Neural crest cell (in vitro differentiated cells): ENCODE measurements at places on chromosomes 3 and 15. TPM values are rescaled to one million over a fixed set of nuclear protein-coding genes. Genes with fewer than 3 reads are reported as not detected.

The NFKBIZ gene
- 6.2 and 9.9 TPM in 2 replicates for total RNA-seq

DNA sequence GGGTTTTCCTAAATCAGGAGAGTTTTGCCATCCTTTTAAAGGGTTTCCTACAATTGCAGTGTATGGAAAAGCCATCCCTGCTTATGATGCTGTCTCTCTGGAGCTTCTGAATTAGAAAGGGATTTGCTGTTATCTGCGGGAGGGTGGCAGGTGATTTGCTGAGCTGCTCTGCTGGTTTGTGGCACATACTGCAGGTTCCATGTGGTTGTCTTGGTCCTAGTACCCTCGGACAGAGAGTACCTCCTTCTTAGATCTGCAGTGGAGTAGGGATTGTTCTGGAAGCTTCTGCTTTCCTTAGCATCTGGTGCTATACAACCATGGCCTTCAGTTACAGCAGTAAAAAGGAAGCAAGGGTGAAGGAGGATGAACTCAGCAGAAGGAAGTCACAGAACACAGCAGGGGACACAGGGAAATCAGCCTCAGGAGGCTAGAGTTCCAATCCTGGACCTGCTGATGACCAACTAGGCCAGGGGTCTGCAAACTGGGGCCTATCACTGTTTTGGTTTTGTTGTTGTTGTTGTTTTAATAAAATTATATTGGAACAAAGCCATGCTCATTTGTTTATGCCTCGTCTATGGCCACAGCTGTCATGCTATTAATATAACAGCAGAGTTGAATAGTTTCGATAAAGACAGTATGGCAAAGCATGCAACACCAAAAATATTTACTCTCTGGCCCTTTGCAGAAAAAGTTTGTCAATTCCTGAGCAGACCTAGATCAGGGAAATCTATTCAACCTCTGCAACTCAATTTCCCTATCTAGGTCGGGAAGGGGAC, 39.5 kb downstream of the STARD5 start:
- no peak for DNase-seq

The CPNE9 gene
- total RNA-seq: 0.48 and 1.3 TPM in 2 replicates

DNA sequence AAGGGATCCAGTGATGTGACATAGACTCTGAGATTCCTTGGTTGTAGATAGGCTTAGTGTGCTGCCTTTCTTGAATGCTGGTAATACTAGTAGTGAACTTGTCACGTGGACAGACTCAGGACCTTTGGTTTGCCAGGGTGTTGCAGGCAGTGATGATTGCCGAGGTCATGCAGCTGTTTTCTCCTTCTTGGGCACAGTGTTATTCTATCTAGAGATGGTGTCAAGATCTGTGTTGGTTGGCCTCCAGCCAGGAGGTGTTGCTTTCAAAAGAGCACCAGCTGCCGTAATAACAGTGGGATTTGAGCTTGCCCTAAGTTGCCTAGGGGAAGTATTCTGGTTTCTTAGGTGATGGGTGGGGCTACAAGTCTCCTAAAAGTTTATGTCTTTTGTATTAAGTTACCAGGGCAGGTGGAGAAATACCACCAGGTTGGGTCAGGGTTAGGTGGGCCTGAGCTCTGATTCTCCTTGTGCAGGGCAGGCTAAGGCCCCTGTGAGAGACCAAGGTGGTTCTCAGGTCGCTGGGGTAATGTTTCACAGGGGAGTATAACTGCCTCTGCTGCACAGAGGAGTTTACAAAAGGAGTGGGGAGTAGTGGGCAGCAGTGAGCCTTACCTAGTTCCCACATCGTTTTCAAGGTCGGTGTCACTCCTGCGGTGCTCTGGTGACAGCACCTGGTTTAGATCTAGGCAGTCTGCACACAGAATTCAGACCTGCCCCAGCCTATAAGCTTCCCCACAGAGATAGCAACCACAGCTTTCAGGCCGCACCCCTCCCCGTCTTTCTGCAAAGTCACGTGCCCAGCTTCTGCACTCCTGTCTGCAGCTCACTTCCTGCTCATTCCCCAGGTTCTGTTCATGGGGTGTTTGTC, 350.3 kb downstream of the DOCK3 start:
- no peak for DNase-seq

- DNase-seq: no peak
Observed at GRCh38 chr3:142785996-142786395, 62.2 kb downstream of the TRPC1 start.

GRCh38 chr3:24440760-24441464, 53.7 kb downstream of the THRB start:
- no peak for DNase-seq

The PIGZ gene
- 1.9 TPM in 2 replicates for total RNA-seq

The SLC2A2 gene
- not detected in 2 replicates for total RNA-seq

The AADACL2 gene
- total RNA-seq: not detected in 2 replicates

The IL17RC gene
- total RNA-seq: 6.0 and 7.3 TPM in 2 replicates

DNA sequence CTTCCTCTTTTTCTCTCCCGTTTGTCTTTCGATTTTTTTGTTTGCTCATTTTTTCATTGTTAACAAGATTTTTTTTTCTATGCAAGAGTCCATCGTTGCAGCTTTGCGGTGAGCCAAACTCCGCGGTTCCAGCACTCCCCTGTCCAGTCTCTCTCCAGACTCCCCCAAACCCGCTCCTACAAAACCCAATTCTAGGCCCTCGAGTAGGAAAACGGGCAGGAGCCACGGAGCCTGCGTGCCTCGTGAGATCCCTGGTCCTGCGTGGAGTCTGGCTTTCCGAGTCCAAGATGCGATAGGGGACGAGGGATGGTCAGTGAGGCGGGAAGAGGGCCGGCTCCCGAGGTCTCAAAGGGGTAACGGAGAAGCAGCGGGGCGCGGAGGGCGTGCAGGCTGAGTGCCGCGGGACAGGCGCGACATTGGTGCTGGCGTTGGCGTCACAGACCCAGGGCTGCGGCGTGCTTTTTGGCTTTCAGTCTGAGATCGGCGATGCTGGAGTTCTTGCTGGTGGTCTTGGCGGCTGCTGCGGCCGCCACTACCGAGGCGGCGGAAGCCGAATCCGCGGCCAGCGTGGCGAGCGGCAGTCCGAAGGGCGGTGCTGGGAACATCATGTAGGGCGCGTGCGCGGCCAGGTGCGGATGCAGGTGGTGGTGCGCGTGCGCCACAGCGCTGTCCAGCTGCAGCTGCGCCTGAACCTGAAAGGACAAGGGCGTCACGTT, 8.5 kb downstream of the SHOX2 start:
- peak; percentile 47 for DNase-seq

- no peak for DNase-seq
Observed at GRCh38 chr15:47932951-47933641, 187.7 kb upstream of the SLC24A5 start.

The HSPBAP1 gene
- 9.9 and 10.9 TPM in 2 replicates for total RNA-seq

- no peak for DNase-seq
Observed at GRCh38 chr3:132784502-132785025, 62.4 kb upstream of the NPHP3 start.

The IQCF2 gene
- total RNA-seq: not detected in 2 replicates

GRCh38 chr3:64901986-64902516, 214.3 kb upstream of the ADAMTS9 start:
- no peak for DNase-seq

- DNase-seq: no peak
Observed at GRCh38 chr3:51796854-51797253, 17.8 kb upstream of the IQCF6 start.

- no peak for DNase-seq
Observed at GRCh38 chr3:50573566-50574443, 4.5 kb downstream of the HEMK1 start.

- no peak for DNase-seq
Observed at GRCh38 chr15:89340573-89340972, 5.9 kb upstream of the POLG start.

DNA sequence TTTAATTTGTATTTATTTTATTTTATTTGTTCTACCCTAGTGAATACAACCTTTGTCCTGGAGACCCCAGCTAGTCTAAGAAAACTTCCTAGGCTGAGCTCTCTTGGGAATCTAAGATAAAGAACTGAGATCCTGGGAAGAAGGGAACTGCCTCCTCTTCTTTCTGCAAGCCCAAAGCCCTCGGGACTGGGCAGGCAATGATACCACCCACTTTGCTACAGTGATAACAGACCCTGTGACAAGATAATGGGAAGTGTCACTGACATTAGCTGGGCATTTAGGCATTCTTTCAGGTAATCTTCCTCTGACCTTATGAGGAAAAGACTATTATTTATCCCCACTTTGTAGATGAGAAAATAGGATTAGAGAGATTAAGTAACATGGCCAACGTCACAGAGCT, 15.1 kb downstream of the TYRO3 start:
- no peak for DNase-seq

The ADGRG7 gene
- not detected in 2 replicates for total RNA-seq

The ATP8B4 gene
- 0.18 TPM in 1 of 2 replicates, not detected in the other for total RNA-seq

GRCh38 chr3:16789344-16790120, 95.2 kb upstream of the PLCL2 start:
- DNase-seq: no peak

GRCh38 chr15:50854601-50855490, 53.6 kb upstream of the AP4E1 start:
- DNase-seq: no peak

GRCh38 chr3:117168896-117169295, 459.3 kb downstream of the TUSC7 start:
- DNase-seq: no peak

The ZNF662 gene
- total RNA-seq: not detected in 2 replicates

DNA sequence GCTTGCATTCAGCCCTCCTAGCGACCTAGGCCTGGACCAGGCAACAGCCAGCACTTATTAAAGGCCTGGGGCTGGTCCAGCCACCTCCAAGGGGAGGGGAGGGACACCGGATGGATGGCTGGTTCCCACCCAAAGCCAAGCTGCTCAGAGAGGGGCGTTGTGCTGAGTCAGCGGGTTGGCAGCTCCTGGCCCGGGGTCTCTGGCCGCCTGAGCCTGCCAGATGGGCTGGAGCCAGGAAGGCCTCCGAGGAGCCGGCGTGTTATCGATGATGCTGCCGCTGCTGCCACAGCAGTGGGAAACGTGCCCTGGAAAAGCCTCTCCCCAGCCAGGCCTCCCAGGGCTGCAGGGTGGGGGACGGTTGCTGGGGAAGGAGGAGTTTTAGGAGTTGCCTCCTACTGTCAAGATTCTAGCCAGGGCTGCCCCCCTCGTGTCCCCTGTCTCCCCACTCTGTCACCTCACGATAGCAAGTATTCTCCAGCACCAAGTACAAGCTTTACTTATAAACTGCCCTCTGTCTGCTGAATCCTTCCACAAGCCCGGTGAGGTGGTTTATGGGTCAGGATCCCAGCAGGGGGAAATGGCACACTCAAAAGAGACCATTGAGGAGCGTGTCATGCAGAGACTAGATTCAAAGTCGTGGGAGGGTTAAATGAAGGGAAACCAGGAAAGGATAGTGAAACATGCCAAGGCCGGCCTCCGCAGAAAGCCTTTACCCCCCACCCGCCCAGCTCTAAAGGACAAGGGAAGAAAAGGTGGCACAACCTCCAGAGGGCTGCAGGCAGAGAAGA, 43.2 kb upstream of the TSEN2 start:
- no peak for DNase-seq

GRCh38 chr3:10002951-10003350, 16.3 kb upstream of the EMC3 start:
- no peak for DNase-seq

- DNase-seq: no peak
Observed at GRCh38 chr3:60707452-60708020, 543.7 kb downstream of the FHIT start.

GRCh38 chr3:23113455-23114171, 89.5 kb upstream of the UBE2E2 start:
- no peak for DNase-seq

- no peak for DNase-seq
Observed at GRCh38 chr3:40997711-40998519, 201.4 kb upstream of the CTNNB1 start.

The DHFR2 gene
- total RNA-seq: 5.2 and 6.6 TPM in 2 replicates

DNA sequence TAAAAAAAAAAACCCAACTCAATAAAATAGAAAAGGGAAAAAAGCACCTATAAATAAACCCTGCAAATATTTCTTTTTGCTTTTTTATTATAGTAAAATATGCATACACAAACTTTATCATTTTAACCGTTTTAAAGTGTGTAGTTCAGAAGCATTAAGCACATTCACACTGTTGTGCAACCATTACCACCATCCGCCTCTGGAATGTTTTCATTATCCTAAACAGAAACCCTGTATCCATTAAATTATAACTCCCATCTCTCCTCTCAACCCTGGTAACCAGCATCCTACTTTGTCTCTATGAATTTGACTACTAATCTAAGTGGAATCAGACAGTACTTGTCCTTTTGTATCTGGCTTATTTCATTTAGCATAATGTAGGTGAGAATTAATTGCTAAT, 15.0 kb downstream of the CDCP1 start:
- DNase-seq: no peak

DNA sequence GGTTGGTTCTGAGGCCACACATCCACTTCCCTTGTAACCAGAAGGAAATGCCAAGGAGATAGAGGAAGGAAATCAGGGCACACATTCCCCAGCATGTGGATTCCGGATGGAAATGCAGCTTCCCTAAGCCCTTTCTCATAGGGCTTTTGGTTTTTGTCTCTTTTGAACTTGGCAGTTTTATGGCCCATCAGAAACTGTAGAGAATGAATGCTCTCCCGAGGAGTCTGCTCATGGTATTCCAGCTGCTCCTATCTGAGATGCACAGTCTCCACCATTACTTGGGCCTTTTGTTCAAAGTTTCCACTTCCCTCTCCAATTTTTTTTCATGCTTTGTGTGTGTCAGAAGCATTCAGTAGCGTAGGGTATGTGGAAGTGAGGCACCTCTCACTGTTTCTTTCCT, 21.2 kb downstream of the XYLB start:
- DNase-seq: no peak

The PATL2 gene
- 0.35 and 0.68 TPM in 2 replicates for total RNA-seq

GRCh38 chr15:100438570-100438969, 90.2 kb downstream of the CERS3 start:
- no peak for DNase-seq

- no peak for DNase-seq
Observed at GRCh38 chr3:62712746-62713145, 162.5 kb downstream of the CADPS start.

The FAM107A gene
- total RNA-seq: 1.6 and 2.3 TPM in 2 replicates

The GOLIM4 gene
- total RNA-seq: 29.3 and 30.8 TPM in 2 replicates

DNA sequence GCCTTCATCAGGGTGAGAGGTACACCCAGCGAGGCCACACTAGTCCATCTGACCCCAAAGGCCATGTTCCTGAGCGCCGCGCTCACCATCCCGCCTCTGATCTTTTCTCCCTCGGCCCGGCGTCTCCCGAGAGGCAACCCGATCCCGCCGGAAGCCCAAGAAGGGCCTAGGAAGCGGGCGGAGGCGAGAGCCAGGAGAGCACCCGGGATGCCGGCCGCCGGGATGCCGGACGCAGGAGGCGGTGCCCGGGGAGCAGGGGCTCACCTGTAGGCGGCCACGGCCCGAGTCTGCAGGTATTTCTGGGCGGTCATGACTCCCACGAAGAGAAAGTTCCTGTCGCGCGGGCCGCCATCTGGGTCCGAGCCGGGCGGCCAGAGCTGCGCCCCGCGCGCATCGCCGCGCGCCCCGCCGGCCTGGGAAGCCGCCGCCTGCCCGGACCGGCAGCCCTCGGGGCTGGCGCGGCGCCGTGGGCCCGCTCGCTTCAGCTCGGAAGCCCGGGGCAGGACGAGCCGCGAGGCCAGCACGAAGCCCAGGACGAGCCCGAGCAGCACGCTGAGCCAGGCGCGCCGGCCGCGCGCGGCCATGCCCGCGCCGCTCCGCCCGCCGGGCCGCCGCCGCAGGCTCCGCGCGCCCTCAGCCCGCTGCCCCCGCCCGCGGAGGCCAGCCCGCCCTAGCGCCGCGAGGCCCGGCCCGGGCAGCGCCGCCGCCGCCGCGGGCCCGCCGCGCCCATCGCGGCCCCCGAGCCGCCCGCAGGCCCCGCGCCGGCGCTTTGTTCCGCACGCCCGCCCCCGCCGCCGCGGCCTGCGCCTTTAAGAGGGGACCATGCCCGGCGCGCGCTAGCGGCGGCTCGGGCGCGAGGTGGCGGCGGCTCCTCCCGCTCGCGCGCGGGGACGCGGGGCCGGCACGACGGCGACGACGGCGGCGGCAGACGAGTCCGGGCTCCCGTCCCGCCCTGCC, 697 bp downstream of the CHSY1 start:
- peak; percentile 40 for DNase-seq
